ENCODE measurements at places on chromosomes 7 and 10. TPM values are rescaled to one million over a fixed set of nuclear protein-coding genes. Genes with fewer than 3 reads are reported as not detected.

- DNase-seq, result no peak
Observed at GRCh38 chr10:32061440-32061839, 5.2 kb upstream of the KIF5B start.

The CTTNBP2 gene
- not detected for total RNA-seq

The SUV39H2 gene
- total RNA-seq, result 9.2 TPM

- DNase-seq, result no peak
Observed at GRCh38 chr7:37150856-37151255, 297.8 kb downstream of the ELMO1 start.

The TMEM213 gene
- not detected for total RNA-seq

The FGF8 gene
- not detected for total RNA-seq

DNA sequence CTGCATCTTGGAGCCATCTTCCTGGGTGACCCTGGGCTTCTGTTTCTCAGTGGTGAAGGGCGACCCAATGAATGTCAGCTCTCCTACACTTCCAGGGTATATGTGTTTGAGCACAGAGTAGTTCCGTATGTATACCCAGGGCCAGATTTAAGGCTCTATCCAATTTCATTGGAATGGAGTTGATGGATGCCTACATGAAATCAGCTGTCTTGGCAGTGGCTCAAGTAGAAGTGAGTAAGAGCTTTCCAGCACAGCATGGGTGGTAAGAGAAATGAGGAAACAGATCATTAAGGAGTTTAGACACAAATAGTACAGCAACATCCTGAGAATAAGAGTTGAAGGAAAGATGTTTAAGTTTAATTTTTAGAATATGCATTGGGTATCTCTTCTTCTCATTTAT lies 433.0 kb downstream of the PAXIP1 start:
- no peak for DNase-seq

The FAM25G gene
- not detected for total RNA-seq

GRCh38 chr7:28347475-28348318 lies 64.6 kb upstream of the CREB5 start:
- DNase-seq, result no peak

DNA sequence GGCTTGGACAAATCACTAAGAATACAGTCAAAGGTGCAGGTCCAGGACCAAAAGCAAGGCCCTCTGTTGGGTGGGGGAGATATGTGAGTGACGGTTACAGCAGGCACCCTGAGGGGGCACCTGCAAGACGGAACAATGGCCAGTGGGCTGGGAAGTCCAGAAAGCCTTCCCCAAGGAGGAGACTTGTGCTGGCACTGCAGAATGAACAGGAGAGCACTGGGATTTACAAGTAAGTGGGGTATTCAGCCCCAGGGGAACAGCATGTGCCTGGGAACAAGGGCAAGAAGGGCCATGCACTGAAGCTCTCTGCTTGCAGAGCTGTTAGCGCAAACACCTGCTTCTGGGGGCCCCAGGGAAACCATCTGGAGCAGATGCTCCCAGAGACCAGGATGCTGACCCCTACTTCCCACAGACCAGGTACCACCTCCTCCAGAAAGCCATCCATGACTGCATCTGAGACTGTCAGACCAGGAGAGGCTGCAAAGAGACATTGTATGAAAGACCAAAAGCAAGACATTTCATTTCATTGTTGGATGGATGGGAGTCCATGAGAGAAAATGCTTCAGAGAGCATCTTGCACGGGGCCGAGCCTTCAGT lies 24.6 kb upstream of the ZMIZ1 start:
- no peak for DNase-seq

DNA sequence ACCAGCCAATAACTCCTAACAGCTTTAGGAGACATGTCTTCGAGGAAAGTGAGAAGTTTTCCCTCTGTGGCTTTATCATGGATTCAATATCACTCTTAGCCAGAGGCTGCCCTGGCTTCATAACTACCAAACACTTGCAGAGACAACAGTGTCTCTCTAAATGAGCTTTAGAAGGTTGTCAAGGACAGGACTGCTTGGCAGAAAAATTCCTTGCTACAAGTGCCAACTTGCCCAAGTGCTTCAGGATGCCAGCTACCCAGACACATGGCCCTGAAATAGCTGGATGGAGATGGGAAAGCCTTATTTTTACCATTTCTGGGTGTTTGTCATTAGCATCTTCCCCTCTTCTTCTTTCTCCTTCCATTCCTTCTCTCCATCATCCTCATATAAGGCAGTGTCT lies 137.1 kb upstream of the MDFIC start:
- no peak for DNase-seq

- no peak for DNase-seq
Observed at GRCh38 chr10:59283456-59284091, 78.8 kb downstream of the FAM13C start.

- peak; percentile 71 for DNase-seq
Observed at GRCh38 chr7:27173956-27174873, at the start of gene HOXA10. Gene HOXA10 (minus strand): TSS chr7:27174320. CDS start chr7:27174306, 14 bp downstream.

The OR9A2 gene
- total RNA-seq, result not detected

DNA sequence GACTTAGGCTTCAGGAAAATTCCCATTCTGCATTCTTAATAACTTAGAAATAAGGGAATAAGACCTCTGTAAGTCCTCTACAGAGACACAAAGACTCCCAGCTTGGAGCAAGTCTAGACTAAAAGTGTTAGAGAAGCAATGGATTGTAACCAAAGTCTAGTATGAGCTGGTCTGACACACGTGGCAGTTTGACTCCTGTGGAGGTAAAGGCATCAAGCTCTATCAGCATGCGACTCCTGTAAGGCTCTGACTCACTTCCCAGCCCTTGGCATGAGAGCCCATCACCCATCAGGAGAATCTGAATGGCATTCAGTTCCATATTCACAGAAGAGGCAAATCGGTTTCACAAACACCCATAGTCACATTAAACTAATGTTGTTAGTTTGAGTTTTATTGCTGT lies 4.4 kb upstream of the VSTM4 start:
- no peak for DNase-seq

DNA sequence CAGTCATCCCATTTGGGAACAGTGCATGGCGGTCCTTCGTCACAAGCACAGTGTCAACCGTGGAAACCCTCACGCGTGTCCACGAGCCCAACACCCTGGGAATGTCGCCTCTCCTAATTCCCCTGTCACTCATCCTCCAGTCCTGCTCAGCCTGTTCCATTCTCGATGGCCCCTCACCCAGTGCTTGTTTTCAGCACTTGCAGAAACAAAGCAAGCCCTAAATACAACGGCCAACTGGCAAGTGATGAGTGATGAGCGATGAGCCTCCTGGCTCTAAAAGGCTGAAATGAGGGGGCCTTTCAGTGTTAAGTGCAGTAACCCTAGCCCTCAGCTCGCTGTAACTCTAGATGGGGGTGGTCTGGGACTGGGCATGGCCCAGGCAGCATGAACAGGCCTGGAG lies 22.6 kb downstream of the NKX2-3 start:
- no peak for DNase-seq

DNA sequence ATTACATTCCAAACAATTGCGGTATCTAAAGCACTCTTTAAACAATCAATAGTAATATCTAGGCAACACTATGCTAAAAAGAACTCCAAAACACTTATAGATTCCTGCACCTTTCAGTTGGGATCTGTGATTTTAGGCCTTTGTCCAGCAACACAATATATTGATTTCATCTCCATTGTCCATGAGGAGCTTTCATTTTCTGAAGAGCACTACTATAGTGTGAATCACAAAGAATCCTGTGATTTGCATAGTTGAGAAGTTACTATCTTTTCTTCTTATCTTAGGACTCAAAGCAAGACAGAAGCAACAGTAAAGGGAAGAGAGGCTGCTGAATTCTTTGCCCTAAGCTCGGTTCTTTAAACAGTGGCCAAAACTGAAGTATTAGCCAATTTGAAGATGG lies 846.8 kb downstream of the IPMK start:
- no peak for DNase-seq

DNA sequence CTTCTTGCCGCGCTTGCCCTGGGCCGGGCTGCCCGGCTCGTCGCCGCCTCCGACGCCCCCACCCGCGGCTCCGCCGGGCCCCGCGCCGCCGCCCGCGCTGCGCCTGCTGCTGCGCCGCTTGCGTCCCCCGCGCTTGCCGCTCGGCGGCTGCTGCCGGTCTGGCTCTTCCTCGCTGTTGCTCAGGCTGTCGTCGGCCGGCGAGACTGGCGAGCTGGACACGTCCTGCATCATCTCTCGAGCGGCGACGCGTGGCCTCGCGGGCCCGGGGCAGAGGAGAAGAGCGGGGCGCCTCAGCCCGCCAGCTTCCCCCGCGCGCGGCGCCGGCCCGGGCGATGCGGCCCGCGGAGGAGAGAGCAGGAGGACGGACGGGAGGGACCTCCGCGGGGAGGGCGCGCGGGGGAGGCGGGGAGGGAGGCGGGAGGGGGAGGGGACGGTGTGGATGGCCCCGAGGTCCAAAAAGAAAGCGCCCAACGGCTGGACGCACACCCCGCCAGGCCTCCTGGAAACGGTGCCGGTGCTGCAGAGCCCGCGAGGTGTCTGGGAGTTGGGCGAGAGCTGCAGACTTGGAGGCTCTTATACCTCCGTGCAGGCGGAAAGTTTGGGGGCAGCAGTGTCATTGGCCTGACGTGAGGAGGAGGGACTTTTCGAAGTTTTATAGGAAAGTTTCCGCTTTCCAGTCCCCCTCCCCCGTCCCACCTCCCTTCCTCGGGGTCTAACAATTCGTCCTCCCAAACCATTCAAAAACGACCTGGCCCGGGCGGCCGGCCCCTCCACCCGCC lies at the start of gene TWIST1:
Gene TWIST1, minus strand, starts transcription at position 546 of the 779 bp plus-strand sequence. Its CDS starts 315 bp downstream, at position 231.
- peak; percentile 98 for DNase-seq

The PAX4 gene
- total RNA-seq, result not detected
